ENCODE measurements at places on chromosomes 12 and 14.

GRCh38 chr12:76623931-76624330, 64.4 kb upstream of the OSBPL8 start:
- no peak for DNase-seq

- DNase-seq = no peak
Observed at GRCh38 chr14:76917745-76918255, 91.6 kb downstream of the LRRC74A start.

GRCh38 chr12:109493090-109493489, 15.7 kb downstream of the UBE3B start:
- no peak for DNase-seq

GRCh38 chr14:36944307-36945010, 227.9 kb downstream of the SLC25A21 start:
- no peak for DNase-seq

DNA sequence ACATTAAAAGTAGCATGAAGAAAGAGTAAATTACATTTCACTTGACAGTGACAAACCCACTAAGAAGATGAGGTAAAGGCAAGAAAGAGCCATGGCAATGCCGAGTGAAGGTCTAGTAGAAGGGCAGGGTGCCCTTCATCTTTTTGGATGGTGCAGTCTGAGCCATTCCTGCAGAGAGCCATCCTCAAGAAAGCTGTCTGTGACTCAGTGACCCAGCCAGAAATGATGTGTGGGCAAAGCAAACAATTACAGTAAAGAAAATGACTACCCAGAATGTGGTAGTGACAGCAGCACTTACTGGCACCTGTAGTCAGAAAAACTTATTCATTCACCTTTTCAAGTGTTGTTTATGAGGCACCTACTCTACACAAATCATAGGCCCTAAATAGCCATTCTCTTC, 281.7 kb downstream of the DUSP6 start:
- DNase-seq = no peak

- DNase-seq = no peak
Observed at GRCh38 chr12:34404377-34405285, 382.3 kb downstream of the ALG10 start.

DNA sequence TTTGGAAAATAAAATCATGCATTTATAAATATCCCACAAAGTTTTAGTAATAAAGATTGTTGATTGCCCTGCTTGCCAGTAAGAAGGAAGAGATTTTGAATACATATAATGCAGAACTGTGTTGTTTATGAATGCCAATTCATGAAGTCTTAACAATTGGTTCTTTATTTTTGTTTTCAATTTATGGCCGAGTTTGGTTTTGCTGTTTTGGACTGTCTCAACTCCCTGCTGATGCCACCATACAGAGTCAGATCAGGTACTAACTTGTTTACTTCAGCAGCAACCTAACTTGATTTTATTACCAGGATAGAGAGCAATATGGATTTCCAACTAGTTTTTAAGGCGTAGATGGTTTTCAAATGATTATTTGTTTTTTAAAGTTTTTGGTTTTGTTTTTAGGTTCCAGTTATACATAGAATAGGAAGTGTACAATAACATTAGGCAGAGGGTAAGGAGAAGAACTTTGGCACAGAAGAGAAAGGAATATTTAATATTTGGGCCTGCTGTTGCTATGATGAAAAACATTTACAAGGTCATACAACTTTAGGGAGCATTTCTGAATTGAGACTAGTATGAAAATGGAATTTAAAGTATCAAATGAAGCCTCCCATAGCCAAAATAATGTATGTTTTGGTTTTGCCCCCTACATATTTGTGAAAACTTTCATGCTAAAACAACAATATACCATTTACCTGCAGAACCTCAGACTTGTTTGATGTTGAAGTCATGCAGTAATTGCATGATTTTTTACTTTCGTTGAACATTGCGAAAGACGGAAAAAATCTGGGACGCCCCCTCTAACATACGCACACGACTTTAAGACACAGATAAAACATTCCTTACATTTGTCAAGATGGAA, 904 bp upstream of the FAM177A1 start:
- DNase-seq = no peak

GRCh38 chr14:26846388-26846787, 248.6 kb upstream of the NOVA1 start:
- no peak for DNase-seq

GRCh38 chr12:6547987-6548386, 7.9 kb downstream of the IFFO1 start:
- no peak for DNase-seq

Measured in activated T-cell treated with anti-CD3 and anti-CD28 coated beads for 48 hours (primary cell).